Right cardiac atrium (tissue), 5 donors: ENCODE measurements at places on chromosomes 16 and 17. TPM values are rescaled to one million over a fixed set of nuclear protein-coding genes. Genes with fewer than 3 reads are reported as not detected.

DNA sequence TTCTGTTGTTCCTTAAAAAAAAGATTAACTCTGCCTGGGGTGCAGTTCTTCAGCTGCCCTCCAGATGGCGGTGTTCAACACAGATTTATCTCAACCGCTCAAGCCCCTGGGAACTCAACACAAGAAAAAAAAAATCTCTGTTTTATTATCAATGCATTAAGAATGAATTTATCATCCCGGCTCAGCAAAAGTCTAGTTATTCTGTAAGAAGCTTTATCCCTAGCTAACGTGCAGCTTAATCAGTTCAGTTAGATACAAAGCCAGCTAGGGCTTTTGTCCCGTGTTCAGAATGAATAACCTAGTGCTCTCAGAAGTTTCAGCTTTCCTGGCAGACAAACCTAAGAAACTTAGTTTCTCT lies 475.9 kb upstream of the CCL2 start:
- no peak for DNase-seq

DNA sequence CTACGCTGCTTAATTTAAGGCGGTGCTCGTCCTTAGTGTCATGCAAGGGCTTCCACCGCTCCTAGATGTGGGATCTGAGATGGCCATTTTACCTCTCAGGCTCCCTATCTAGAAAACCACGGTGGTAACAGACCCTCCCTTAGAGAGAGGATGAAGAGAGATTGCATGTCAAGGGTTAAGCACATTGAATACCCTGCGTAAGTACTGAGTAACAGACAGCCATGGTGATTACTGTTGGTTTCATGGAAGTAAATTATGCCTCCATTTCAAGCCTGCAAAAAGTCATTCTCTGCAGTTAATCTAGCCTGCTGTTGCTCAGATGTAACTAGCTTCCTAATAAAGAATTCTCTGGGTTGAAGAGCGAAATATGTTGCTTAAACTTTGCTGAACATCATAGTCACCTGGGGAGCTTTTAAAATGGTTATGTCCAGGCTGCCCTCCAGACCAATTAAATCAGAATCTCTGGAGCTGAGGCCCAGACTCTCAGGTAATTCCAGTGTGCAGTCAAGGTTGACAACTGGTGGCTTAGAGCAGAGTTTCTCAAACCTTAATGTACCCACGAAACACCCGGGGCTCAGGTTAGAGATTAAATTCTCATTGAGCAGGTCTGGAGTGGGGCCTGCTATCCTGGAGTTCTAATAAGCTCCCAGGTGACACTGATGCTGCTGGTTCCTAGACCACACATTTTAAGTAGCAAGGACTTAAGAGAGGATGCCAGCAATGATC lies 167.1 kb downstream of the SNX29 start:
- DNase-seq, result no peak

DNA sequence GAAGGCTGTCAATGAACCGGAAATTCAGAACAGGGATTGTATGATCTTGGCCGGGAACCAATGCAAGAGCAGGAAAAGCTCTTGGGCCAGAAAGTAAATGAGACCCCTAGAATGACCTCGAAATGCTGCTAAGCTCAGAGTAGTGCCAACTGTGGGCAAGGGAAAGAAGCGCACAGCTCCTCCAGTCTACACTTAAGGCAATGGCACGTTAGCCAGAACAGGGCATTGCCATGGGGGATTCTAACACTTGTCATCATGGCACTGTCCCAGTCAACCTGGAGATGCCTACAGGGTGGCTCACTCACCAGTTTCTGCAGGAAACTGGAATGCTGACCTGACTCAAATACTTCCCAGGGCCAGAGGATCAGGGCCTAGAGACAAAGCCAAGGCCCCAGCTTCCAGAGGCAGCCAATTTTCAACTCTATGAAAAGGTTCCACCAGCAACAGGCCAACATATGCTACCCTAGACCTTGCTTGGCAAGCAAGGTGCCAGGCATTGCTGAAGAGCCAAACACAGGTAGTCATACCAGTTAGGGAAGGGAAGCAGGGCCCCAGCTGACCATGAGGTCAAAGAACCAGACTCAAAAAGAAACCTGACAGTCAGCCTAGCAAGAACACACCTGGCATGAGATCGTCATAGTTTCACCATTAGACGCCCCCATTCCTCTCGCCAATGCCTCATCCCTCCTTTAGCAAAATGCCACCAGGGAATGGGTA lies 34.9 kb downstream of the ARHGAP17 start:
- no peak for DNase-seq

Gene RASL10B
- 36.6 TPM for total RNA-seq

Gene HAS3
- 0.18 TPM for total RNA-seq

- DNase-seq, result no peak
These were observed 5.6 kb downstream of the RAP1GAP2 start for GRCh38 chr17:2801841-2802240.

DNA sequence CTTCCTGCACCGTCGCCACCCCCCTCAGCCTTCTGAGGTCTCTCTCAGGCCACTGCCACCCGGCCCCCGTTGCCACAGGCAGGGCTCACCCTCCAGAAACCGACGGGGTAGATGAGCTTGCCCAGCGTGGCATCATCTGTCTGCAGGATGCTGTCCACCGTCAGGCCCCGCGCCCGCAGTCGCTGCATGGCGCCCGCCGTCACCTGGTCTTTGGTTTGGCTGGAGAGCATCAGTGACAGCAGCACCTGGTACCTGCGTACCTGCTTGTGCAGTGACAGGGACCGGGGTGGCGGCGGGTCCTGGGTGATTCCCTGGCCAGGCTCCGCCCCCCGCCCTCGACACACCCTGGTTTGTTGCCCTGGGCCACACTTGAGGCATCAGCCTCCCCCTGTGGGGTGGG lies 3.1 kb downstream of the NTHL1 start:
- DNase-seq, result no peak

DNA sequence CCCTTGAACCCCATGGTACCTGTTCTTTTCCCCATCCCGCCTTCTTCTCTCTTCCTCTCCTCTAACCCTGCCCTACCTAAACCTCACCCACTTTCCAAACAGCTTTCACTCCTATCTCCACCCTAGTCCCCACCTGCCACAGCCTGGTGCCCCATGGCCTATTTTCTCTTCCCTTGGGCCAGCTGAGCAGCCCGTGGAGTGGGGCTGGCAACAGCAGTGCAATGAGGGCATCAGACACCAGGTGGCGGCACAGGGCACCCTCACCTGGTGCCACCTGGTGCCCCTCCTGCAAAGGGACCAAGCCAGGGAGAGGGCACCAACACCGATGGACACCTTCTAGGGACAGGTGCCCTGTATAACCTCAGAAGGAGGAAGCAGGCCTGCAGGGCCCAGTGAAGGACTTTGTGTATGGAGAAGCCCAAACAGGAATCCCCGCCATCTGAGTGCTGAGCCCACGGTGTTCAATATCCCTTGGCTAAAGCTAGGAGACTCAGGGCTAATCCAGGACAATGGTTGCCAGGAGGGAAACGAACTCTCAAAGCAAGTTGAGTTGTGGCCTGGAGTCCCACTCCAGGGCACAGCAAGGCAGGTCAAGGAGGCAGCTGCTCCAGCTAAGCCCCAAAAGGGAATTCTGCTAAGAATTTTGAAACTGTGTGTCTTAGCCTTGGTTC lies 4.0 kb upstream of the ABCC3 start:
- DNase-seq, result no peak

DNA sequence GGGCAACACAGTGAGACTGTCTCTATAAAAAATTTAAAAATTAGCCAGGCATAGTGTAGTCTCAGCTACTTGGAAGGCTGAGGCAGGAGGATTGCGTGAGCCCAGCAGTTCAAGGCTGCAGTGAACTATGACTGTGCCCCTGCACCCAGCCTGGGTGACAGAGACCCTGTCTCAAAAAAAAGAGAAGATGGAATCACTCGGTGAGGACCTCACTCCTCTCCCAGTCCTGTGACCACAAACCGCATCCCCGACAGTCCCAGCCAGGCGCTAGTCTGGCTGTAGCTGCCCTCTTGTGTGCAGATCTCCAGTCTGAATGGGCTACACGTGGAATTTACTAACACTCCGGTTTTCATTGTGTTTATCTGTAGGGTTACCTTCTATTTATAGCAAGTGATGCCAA lies 11.1 kb downstream of the DEXI start:
- no peak for DNase-seq

GRCh38 chr17:56910509-56911235 lies 3.2 kb downstream of the TRIM25 start:
- no peak for DNase-seq

DNA sequence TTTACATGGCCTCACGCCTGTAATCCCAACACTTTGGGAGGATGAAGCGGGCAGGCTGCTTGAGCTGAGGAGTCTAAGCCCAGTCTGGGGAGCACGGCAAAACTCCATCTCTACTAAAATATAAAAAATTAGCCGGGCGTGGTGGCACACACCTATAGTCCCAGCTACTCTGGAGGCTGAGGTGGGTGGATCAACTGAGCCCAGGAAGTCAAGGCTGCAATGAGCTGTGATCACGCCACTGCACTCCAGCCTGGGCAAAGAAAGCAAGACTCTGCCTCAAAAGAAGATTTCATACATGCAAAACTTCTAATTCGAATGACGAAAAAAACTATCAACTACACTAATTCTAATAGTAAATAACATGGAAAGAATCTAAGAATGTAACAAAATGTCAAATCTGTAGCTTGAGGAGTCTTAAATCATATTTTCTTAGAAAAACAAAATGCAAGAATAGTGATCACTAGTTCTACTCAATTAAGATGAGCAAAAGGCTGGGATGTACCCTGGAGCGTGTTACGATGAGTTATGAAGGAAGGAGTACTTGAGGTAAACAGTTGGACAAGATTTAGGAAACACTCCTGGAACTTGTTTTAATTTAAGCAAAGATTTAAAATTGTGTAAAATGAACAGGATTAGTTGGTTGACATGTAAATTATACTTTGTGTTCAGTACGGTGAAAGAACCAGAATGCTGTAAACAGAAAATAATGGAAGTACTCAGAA lies 20.7 kb downstream of the YWHAE start:
- no peak for DNase-seq

- no peak for DNase-seq
These were observed 117.8 kb downstream of the SLC39A11 start for GRCh38 chr17:72974605-72975232.

Gene ADAP2
- 8.2 TPM for total RNA-seq

GRCh38 chr17:77318021-77318420 lies 177.3 kb downstream of the SEC14L1 start:
- no peak for DNase-seq

Gene GLTPD2
- total RNA-seq, result not detected

DNA sequence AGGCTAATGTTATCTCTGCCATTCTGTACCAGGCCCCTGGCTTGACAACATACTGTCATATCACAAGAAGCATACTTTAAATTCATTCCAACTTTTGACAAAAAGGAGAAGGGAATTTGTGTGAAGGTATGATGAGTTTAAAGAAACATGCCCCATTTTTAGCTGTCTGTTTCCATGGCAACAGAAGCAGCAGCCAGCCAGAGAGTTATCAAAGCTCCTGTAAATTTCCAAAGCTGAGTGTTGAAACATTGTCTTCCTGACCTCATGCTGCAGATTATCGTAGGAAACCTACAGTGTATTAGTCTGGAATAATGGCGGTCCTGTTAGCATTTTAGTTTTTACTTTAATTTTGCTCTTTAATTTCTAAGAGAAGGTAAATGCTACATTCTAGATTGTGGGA lies 124.9 kb downstream of the MRTFB start:
- DNase-seq, result no peak

- DNase-seq, result peak; percentile 51
These were observed 678 bp upstream of the AKAP10 start for GRCh38 chr17:19978209-19978802.

Gene CCL17
- total RNA-seq, result not detected

Gene P2RX5
- 7.8 TPM for total RNA-seq

DNA sequence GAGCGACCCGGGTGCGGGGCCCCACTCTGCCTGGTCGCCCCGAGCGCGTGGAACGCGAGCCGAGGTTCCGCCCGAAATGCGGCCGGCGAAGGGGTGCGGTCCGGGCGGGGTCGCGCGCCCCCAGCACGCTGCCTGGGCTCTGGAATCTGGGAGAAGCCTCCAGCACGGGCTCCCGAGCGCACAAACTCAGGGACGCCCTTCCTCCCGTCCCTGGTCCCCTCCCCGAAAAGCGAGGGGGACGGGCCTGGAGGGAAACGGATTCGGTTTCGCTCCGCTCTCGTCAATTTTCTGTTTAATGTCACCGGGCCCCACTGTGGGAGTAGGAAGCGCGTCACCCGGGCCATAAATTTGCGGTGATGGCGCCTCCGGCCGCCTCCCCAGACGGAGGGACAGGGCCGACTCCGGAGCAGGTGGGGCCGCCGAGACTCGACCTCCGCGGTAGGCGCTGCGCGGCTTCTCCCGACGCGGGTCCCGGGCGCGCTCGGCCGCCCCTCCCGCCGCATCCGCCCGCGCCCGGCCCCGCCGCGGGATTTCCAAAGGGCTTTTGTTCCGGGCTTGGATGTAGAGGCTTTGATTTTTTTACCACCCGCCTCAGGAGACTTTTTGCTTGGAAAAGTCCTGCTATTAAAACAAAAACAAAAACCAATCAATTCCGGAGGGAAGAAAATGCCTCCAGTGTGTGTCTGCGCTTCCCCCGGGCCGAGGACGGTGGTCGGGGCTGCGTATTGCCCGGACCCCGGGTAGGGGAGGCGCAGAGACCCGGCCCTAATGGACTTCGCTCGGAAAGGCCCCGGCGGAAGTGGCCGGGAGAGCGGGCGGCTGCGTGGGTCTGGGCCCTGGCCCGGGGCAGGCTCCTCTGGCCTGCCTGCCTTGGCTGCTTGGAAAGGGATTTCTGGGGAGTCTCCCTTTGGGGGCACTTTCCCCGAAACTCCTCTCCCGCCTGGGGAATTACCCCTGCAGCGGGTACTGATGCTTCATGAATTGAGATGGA lies 7.9 kb upstream of the BAHCC1 start:
- DNase-seq, result peak; percentile 80

DNA sequence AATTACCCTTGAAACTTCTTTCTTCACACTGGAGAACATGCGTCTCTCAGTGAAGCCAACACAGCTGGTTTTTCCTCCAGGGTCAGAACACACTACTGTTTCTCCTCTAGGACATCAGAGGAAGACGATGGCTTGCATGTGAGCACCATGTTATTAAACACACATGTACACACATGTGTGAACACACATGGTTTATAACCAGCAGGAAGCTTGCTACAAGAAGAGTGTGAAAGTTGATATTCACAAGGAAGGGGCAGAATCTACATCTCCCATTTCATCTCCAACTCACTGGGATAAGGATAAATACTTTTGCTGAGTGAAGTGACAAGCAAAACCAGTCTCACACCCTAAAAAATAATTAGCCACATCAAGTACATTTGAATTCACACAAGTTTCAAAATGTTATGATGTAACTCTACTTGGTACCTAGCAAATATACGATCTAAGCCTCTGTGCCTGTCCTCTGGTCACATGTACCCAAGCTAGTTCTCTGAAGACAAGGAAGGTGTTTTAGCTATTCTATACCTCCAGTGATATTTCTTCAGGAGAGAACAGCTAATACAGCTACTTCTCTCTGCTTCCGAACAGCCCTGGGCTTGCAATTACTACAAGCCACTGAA lies 127.7 kb downstream of the PARN start:
- no peak for DNase-seq

DNA sequence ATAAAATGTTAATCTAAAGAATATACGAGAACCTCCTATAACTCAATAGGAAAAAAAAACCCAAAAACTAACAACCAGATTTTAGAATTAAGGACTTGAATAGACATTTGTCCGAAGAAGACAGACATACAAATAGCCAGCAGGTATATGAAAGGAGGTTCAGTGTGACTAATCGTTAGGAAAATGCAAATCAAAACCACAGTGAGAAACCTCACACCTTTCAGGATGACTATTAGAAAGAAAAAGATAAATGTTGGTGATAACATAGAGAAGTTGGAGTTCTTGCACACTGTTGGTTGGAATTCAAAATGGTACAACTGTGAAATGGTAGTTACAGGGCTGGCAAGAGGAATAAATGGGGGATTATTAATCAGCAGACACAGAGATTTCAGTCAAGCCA lies 339.0 kb downstream of the TMEM114 start:
- no peak for DNase-seq

- DNase-seq, result no peak
These were observed 27.5 kb upstream of the KRT17 start for GRCh38 chr17:41651625-41652460.

Gene TAC4
- 0.47 TPM for total RNA-seq
